ENCODE measurements at places on chromosomes 6 and 20.

DNA sequence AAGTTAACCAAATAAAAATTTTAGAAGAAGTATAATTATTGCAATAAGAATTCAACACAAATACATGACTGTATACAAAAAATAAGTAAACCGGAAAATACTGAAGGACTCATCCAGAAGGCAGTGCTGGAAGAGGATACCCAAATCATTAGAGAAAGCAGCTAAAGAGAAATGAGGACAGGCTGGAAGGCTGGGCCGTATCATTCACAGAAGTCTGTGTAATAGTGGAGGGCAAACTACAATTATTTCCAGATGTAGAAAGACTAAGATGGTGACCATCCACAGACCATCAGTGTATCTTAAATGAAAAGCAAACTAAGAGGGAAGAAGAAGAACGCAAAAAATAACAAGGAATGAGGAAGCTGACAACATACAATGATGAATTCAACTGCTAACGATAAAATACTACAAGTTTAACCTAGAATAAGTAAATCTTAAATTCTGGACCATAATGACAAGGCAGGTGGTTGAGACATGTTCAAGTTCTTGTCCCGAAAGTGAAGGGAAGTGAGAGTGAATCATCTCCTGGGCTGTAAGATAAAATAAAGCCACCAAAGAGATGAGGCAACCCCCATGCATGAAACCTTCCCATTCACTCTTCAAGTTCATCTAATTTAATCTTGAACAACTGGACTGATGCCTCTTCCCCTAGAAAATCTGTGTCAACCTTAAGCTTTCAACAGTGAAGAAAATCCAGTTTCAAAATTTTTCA, 71.5 kb downstream of the SLC23A2 start:
- DNase-seq: no peak

GRCh38 chr6:71114544-71114943, 157.7 kb upstream of the B3GAT2 start:
- DNase-seq: no peak

GRCh38 chr20:38165089-38165965, at the start of gene TGM2:
Gene TGM2 (minus strand): TSS chr20:38165270. CDS start chr20:38165198, 72 bp downstream.
- DNase-seq: no peak

DNA sequence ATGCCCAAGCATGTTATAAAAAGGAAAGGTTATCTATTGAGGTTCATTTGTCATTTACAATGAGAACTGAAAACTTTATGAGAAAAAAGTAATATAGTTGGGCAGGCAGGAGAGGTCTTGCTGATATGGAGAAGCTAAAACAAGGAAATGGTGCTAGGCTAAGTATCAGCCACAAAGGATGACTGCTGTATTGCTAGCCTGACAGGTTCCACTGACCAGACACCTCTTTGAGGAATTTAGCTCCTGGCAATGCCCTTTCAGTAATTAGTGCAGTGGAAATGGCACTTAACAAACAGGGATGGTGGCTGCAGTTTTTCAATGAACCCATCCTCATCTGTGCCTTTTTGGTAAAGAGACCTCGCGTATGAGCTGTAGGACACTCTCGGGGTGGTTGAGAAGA, 284.4 kb downstream of the ZFAND3 start:
- no peak for DNase-seq

GRCh38 chr6:101453221-101453620, 59.7 kb downstream of the GRIK2 start:
- no peak for DNase-seq

Data from activated T-helper 1 cell treated with anti-CD3 and anti-CD28 coated beads, Interleukin-2, amount 50 U/mL, for 16 hours (primary cell).